ENCODE measurements at places on chromosomes 3 and 15.

DNA sequence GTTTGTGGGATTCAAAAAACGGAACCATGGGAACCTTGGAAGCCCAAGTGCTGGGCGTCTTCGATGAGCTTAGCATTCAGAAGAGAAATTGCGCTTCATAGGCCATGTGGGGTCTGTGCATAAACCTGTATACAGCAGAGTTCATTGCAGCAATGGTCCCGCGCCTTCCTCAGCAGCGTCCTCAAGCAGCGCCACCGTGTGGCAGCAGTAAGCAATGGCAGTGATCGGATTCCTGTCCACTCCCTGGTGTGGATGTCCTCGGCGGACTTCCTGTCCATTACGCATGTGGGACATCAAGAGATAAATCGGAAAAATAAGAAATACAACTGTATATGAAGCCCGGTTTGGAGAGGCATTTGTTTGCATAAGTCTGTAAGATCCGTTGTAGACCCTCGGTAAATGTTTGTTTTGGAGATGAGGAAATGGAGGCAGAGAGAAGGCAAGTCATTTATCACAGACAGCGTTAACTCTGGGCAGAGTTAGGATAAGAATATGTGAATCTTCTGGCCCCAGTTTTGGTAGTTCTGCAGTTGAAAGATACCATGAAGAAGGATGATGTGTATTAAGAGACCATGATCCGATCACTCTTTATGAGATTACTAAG is 57.7 kb downstream of the CNTN4 start:
- no peak for DNase-seq

- DNase-seq: no peak
These were observed 51.4 kb upstream of the IGF1R start for GRCh38 chr15:98596885-98597392.

- no peak for DNase-seq
These were observed 16.7 kb upstream of the DENND6A start for GRCh38 chr3:57709559-57709958.

GRCh38 chr3:102180280-102180931 is 254.4 kb upstream of the ZPLD1 start:
- peak; percentile 88 for DNase-seq

GRCh38 chr3:192121923-192122322 is 605.4 kb downstream of the FGF12 start:
- DNase-seq: no peak

GRCh38 chr3:193297421-193297820 is 56.4 kb downstream of the PLAAT1 start:
- no peak for DNase-seq

- DNase-seq: no peak
These were observed 32.5 kb upstream of the CORO2B start for GRCh38 chr15:68546318-68546717.

DNA sequence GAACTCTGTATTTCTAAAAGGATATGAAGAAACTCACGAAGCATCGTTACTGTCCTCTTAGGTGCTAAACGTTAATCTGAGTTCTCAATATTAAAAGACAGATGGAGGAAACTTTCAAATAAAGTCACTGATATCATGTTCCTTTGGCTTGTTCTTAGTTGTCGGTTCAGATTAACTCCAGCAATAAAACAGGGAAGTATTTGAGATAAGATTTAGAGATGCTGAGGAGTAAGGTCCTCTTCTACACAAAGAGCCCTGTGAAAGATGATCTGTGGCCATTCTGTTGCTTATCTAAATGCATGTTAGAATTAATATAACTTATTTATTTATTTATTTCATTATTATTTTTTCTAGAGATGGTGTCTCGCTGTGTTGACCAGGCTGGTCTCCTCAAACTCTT is 19.2 kb downstream of the AKAP13 start:
- no peak for DNase-seq

DNA sequence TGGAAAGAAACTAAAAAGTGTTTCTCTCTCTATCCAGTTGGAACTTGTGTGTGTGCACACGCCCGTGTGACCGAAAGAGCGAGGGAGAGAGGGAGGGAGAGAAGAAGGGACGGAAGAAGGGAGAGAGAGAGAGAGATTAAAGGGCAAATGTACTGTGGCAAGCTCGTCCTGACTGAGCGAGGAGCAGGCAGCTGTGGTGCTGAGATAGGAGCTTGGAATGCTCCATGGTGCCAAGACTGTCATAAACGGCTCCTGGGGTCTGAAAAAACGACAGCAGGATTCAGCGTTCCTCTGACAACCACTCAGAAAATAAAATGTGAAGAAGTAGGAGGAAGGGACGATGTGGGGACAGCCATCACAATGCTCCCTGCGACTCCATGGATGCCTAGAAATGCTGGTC is 276.0 kb downstream of the SV2B start:
- no peak for DNase-seq

DNA sequence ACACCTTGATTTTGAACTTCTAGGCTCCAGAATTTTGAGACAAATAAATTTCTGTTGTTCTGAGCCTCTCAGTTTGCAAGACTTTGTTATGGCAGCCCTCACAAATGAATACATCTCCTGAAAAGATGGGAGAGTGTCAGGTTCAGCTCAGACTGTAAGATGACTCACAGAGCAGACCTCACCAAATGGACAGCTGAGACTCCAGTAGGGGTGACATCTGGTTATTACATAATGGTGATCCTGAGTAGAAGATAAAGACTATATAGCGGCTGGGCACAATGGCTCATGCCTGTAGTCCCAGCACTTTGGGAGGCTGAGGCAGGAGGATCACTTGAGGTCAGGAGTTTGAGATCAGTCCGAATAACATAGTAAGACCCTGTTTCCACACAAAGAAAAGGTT is 26.2 kb upstream of the MTMR14 start:
- DNase-seq: no peak

GRCh38 chr3:40930756-40931155 is 268.5 kb upstream of the CTNNB1 start:
- no peak for DNase-seq

DNA sequence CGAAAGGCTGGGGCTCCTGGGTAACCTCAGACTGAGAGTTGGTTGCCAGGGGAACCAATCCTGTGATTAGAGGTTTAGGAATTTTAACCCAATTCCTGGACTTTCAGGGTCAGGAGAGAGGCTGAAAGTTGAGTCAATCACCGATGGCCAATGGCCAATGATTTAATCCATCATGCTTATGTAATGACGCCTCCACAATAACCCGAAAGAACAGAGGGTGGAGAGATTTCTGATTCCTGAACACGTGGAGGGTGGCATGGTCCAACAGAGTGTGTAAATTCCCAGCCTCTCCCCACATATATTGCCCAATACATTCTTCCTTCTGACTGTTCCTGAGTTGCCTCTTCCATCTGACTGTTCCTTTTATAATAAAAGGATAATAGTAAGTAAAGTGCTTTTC is 137.2 kb upstream of the CBLB start:
- no peak for DNase-seq

DNA sequence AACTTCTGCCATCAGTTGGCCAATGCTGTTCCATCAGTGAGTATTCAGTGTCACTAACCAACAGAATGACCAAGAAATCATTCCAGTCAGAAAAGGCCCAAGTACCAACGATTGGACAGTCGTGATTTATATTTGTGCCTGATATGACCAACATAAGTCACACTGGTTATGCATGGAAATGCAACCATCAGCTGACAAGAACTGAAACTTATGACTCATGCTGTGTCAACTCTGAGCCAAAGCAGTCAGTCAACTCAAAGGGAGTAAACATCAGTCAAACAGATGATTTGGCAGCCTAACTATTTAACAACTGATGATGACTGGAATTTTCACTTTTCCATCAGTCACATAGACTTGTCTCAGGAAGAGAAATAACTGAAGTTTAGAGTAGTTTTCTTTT is 142.4 kb downstream of the ANXA2 start:
- DNase-seq: peak; percentile 7

- DNase-seq: no peak
These were observed 157.8 kb downstream of the ADAMTS17 start for GRCh38 chr15:100183921-100184495.

- no peak for DNase-seq
These were observed 3.3 kb downstream of the CRYGS start for GRCh38 chr3:186540835-186541226.

DNA sequence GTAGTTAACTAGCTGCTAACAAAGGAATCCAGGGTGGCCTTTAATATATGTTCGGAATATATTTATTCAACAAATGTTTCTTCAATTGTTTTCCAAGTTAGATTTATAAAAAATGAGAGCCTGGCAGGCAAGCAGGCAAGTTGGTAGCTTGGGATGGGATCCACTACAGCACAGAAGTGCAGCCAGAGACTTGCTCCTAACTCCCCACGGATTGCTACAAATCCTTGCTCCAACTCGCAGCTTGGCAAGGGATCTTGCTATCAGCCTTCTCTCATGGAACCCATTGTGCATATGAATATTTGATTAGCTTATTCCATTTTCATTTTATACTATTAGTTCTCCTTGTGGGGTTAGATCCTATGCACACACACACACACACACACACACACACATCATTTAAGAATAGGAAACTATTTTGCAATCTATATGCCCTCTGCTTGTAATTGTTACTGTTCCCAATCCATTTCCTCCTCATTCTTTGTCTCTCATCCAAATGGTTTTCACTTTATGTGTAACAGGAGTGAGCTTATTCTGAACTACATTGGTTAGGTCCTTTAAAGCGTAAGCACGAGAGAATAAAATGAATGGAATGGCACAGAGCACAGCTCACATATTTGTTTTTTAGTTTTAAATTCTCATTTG is 505.6 kb downstream of the LPP start:
- DNase-seq: no peak

DNA sequence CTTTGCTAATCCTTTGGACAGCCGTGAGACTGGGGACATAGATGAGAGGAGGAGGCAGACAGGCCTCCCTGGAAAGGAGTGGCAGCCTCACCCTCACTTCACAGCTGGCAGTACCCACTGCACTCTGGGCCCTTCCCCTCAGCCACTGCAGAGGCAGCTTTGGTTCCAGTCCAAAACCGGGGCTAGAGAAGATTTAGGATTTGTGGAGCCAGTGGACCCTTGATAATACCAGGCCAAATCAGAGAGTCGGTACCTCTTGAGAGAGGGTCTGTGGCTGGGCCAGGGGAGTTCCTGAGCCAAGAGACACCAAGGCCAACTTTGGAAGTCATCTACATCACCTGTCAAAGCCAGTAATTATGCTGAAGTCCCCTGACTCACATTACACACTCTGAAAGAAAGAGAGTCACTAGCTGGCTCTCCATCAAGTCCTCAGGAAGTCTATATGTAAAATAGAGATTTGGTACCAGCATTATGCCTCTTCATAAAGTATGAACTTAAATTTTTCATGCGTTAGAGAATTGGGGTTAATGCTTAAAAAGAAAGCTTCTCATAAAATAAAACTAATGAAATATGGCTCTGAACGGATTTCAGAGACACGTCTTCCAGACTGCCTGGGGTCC is 244.1 kb upstream of the SEMA6D start:
- peak; percentile 81 for DNase-seq

- no peak for DNase-seq
These were observed 10.5 kb upstream of the PLA2G4E start for GRCh38 chr15:42031198-42031915.

- peak; percentile 80 for DNase-seq
These were observed 1.3 kb upstream of the USP3 start for GRCh38 chr15:63502843-63503738.

DNA sequence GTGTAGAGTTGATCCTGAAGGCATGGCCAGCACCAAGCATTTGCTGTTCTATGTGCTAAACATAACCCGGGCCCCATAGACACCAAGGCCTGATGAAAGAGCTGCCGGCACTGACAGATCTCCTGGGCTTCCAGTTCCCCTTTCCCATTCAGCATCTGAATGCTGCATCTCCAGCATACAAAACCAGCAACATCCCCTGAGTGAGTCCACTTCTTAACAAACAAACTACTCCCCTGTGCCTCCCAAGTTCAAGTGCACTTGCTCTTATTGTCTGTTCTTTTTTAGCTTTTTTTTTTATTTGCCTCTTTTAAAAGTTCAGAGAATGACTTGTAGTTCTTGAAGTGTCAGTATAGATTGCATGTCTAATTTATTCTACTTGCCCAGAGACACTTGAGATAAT is 156.0 kb downstream of the EDEM1 start:
- no peak for DNase-seq

DNA sequence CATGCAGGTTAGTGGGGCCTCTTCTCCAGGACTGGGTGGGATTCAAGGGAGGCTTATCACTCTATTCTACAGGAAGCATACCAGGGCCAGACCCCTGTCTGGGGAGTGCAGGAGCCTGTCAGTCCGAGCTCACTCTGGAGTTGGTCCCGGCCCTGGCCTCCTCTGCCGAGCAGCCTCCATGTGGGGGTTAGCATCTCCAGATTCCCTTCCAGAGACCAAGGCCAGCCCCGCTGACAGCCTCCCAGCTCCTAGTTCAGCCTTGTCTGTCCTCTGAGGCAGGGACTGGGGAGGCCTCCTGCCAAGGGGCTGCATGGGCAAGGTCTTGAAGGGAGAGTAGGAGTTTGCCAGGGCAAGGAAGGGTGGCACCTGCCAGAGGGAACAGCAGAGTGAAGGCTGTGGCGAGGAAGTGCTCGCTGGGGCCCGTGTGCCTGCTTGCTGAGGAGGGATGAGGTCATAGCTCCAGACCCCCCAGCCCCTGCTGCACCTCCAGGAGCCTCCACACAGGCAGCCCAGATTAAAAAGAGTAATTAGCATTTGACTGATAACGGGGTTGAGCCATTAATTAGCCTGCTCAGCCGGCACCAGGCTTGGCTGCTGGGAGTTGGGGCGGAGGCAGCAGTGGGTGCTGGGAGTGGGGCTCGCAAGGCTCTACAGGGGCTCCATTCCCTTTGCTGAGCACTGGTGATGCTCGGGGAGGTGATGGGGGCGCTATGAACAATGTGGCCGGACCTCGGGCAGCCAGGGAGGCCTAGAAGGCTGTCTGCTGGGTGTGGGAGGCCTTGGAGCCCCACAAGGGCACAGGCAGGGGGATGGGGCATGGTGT is 54.3 kb downstream of the DNAJB8 start:
- DNase-seq: no peak

GRCh38 chr15:63233667-63234423 is 43.6 kb upstream of the APH1B start:
- DNase-seq: no peak
